ENCODE measurements at places on chromosomes 2 and 18.

GRCh38 chr2:217654168-217654567 lies 348.6 kb downstream of the TNS1 start:
- no peak for DNase-seq

GRCh38 chr2:210324458-210324857 lies 9.5 kb upstream of the MYL1 start:
- DNase-seq = no peak

GRCh38 chr2:241577413-241578122 lies 19.0 kb downstream of the BOK start:
- no peak for DNase-seq

- no peak for DNase-seq
Measured at GRCh38 chr2:141311430-141311829, 819.4 kb downstream of the LRP1B start.

- DNase-seq = no peak
Measured at GRCh38 chr18:24055878-24056277, 41.3 kb downstream of the TTC39C start.

Data from activated naive CD4-positive, alpha-beta T cell treated with anti-CD3 and anti-CD28 coated beads, Interleukin-2, amount 50 U/mL, for 16 hours (primary cell).